ENCODE measurements at places on chromosomes 11 and 22. TPM values are rescaled to one million over a fixed set of nuclear protein-coding genes. Genes with fewer than 3 reads are reported as not detected.

DNA sequence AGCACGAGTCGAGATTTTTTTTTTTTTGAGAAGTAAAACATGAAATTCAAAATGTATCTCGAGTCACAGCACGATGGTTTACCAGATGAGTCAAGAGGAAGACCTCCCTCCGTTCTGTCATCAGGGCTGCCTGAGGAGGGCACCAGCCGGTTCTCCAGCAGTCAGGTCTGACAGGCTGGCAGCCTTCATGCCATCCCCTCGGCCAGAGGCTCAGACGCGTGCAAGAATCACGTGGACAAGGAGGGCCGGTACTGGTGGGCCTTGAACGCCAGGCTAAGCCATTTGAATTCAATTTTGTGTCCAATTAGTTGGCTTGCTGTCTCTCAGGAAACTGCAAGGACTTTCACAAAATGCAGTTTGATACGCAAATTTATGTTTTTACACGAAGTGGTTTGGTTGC is 1412.2 kb downstream of the BRD1 start:
- H3K27ac ChIP-seq: no peak overlapping the region
- peaks cover 15% of the 10 kb centered on the region for H3K27me3 ChIP-seq
- no peak overlapping the region for H3K4me3 ChIP-seq

GRCh38 chr22:37664249-37665101 is 6.0 kb downstream of the PDXP start:
- H3K4me3 ChIP-seq: no peak overlapping the region
- H3K36me3 ChIP-seq: no peaks in the 10 kb centered on the region
- H3K27ac ChIP-seq: peak overlapping the region; percentile 48

DNA sequence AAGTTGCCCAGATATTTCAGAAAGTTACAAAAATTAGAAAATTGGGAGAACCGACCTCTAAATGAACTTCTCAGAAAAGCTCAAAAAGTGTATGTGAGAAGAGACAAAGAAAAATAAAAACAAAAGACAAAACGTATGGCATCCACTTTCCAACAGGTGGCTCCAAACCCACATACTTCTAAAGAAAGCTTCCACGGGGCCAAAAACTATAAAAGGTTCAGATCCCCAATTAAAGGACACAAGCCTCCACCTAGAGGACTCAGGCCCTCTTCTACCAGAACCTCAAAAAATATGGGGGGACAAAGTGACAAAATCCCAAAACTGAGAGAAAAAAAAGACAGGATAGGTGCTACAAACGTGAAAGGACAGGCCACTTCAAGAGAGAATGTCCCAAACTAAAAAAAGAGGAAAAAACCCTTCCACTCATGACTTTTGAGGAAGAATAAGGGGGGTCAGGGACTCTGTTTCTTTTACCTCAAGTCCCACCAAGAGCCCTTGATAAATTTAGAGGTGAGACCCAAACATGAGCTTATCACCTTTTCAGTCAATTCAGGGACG is 8.8 kb downstream of the SCGB2A1 start:
- no peaks in the 10 kb centered on the region for H3K27me3 ChIP-seq
- no peak overlapping the region for H3K4me3 ChIP-seq
- no peaks in the 10 kb centered on the region for H3K4me1 ChIP-seq
- no peak overlapping the region for H3K27ac ChIP-seq
- DNase-seq: no peak

DNA sequence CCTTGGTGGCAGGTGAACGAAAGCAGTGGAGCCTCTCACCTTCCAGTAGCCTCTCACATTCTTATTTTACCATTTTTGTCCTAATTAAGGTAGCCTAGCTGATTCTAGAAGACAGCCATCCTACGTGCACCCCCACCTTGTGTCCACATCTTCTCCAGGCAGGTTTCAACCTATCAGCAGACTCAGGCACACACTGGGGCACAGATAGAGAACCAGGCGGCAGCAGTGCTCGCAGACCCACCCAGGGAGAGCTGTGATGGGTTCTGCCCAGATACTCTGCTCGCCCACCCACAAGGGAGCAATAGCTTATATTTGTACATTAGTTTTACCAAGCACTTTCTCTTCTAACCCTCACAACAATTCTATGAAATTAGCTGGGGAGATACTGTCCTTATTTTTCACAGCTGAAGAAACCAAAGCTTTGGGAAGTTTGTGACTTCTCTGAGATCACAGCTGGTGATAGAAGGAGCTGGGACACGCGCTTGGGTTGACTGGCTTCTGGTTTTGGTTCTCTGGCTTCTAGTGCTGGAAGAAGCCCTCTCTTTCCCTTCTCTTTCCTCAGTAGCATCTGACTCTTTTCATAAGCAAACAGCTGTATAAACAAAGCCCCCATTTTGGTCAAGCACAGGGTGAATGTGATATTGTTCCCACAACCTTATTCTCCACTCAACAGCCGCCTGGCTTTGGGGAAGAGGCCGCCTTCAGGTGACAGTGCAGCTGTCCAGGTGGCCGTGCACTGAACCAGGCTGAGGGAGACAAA is 36.9 kb downstream of the PPP2R1B start:
- H3K36me3 ChIP-seq: no peaks in the 10 kb centered on the region
- no peak overlapping the region for H3K4me3 ChIP-seq
- DNase-seq: no peak
- no peaks in the 10 kb centered on the region for H3K27me3 ChIP-seq

DNA sequence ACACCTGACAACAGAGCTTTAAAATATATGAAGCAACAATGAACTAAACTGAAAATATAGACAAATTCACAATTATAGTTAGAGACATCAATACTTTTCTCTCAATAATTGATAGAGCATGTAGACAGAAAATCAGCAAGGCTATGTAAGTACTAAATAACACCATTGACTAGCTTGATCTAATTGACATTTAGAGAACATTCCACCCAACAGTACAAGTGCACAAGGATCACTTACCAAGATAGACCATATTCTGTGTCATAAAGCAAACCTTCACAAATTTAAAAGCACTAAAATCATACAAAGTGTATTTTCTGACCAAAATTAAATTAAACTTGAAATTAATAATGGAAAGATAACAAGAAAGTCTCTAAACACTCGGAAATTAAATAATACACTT is 562.5 kb downstream of the INSC start:
- no peak overlapping the region for H3K4me3 ChIP-seq
- DNase-seq: no peak
- no peaks in the 10 kb centered on the region for H3K4me1 ChIP-seq
- H3K27me3 ChIP-seq: no peaks in the 10 kb centered on the region
- H3K27ac ChIP-seq: no peak overlapping the region

DNA sequence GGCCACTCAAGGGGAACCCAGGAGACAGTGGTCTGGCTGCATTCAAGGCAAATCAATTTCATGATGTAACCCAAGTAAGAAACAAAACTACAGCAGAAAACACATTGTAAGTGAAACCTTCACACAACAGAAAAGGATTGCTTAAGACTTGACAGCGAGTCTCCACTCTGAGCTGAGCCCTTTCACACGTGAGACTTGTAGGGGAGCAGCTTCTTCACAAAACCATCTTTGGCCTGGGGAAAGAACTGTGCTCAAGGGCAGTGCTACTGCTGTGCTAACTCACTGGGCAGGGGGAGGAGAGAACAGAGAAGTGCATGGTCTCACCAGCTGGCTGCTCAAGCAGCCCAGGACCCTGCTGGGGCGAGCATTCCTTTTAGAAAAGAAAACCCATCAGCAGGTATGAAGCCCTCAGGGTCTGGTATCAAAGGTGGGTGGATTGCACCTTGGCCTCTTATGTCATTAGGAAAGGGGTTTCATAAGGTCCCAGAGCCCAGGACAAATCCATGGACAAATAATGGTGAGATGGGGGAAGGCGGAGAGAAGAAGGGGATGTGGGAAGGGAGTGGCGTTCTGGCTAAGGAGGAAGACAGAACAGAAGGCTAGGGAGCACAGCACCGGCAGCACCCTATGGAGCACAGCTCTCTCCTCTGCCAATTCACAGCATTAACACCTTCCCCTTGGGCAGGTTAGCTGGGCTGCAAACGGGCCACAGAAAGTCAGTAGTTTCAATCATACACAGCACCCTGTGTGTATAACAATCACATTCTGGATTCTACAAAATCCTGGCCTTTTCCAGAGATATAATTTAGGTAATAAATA is 20.6 kb upstream of the RAPSN start:
- H3K27ac ChIP-seq: peak overlapping the region; percentile 68
- peaks cover 14% of the 10 kb centered on the region for H3K4me1 ChIP-seq
- H3K36me3 ChIP-seq: peaks cover 6% of the 10 kb centered on the region
- H3K4me3 ChIP-seq: no peak overlapping the region
- DNase-seq: no peak
- no peaks in the 10 kb centered on the region for H3K27me3 ChIP-seq

DNA sequence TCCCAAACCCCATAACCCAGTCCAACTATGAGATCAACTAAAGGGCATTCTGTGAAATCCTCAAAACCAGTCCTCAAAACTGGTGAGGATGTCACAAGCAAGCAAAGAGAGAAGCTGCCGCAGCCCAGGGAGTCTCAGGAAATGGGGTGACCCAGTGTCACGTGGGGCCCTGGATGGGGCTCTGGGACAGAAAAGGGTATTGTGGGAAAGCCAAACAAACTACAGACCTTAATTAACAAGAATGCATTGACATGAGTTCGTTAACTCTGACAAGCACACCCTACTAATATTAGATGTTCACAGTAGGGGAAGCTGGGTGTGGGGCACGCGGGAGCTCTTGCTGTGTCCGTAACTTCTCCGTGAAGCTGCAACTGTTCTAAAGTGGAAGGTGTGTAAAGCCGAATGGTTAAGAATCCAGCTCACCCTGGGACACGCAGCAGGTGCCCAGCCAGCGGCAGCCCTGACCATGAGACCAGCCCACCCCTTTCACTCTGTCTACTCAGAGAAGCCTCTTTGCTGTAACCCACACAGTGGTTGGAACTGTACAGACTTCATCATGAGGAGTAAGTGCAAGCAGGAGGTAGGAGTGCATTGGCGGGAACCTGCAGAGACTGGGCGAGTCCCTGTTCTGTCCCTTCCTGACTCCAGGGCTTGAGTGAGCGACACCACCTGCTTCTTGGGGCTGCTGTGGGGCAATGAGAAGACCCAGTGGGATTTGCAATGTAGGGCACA is 17.9 kb downstream of the LINC01488 start:
- peaks cover 10% of the 10 kb centered on the region for H3K4me1 ChIP-seq
- no peak overlapping the region for H3K27ac ChIP-seq
- no peaks in the 10 kb centered on the region for H3K36me3 ChIP-seq
- no peak overlapping the region for H3K4me3 ChIP-seq
- no peak for DNase-seq

DNA sequence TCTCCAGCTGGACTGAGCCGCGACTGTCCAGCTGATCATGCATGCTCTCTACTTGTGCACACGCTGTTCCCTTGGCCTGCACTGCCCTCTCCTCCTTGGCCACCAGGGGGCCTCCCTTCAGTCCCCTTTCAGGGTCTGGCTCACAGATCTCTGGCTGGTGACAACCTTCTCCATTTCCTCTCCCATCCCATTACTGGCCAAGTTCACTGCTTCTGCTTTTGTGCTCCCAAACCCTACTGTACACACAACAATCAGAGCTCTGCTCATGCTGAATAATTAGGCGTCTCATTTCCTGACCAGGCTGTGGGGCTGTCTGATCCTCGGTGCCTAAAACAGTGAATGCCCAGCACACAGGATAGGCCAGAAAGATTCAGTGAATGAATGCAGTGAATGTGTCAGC is 224.0 kb upstream of the NARS2 start:
- no peak for DNase-seq
- H3K27ac ChIP-seq: no peak overlapping the region
- H3K36me3 ChIP-seq: no peaks in the 10 kb centered on the region

GRCh38 chr22:35299217-35299672 is 449 bp upstream of the TOM1 start:
- H3K27me3 ChIP-seq: no peaks in the 10 kb centered on the region
- H3K4me3 ChIP-seq: peak overlapping the region; percentile 74
- no peaks in the 10 kb centered on the region for H3K36me3 ChIP-seq
- peak overlapping the region; percentile 99 for H3K27ac ChIP-seq
- no peaks in the 10 kb centered on the region for H3K4me1 ChIP-seq
- DNase-seq: peak; percentile 40

DNA sequence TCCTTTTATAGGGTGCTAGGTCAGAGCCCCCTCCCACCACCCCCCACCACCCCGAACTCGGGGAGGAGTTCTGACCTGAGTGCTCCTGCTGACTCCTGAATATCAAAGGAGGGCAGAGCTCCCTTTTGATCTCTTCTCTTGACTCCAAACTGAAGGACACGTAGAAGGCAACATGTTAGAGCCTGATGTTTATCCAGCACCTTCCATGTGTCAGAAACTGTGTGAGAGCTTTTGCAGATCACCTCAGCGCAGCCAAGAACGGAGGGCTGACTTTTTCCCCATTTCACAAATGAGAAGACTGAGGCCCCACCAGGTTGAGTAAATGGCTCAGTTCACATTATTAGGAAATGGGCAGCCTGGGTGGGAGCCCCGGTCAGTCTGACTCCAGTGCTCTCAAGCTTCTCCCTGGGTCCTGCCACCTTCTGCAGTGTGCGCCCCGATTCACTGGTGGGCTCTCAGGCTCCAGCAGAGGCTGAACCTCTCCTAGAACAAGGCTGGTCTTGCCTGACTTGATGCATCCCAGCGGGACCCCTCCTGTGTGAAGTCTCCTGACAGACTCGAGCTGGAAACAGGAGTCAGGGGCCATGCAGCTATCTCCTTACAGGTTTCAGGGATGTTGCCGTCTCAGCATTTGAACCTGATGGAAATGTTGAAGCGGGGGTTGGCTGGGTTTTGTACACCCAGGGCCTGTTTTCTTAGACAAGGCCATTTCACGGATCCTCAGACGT is 98.5 kb downstream of the TSPAN18 start:
- H3K4me1 ChIP-seq: no peaks in the 10 kb centered on the region
- no peaks in the 10 kb centered on the region for H3K27me3 ChIP-seq
- H3K36me3 ChIP-seq: no peaks in the 10 kb centered on the region
- no peak for DNase-seq
- no peak overlapping the region for H3K4me3 ChIP-seq

- H3K27me3 ChIP-seq: no peaks in the 10 kb centered on the region
- DNase-seq: peak; percentile 10
- no peaks in the 10 kb centered on the region for H3K36me3 ChIP-seq
- no peak overlapping the region for H3K27ac ChIP-seq
- H3K4me3 ChIP-seq: no peak overlapping the region
Measured at GRCh38 chr22:36765943-36766450, 9.9 kb downstream of the IFT27 start.

GRCh38 chr11:20715464-20715863 is 46.1 kb downstream of the NELL1 start:
- H3K4me3 ChIP-seq: no peak overlapping the region
- no peaks in the 10 kb centered on the region for H3K27me3 ChIP-seq
- DNase-seq: no peak
- no peaks in the 10 kb centered on the region for H3K36me3 ChIP-seq
- H3K4me1 ChIP-seq: no peaks in the 10 kb centered on the region

DNA sequence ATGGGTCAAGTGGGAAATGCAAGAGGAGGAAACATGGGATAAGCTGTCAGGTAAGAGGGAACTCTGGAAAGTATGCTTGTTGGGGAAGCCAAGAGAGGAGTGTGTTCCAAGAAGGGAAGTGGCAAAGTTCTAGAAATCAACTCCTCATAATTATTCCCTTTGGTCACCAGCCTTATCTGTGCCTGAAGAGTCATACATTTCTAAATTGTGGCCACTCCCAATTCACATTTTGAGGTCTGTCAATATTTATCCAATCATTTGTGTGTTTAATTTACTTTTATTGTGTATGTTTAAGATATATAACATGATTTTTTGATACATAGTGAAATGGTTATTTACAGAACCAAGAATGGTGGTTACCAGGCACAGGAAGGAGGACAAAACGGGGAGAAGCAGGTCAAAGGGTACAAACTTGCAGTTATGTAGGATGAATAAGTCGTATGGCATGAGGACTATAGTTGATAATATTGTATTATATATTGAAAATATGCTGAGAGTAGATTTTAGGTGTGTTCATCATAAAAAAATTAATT is 131.7 kb downstream of the GRIA4 start:
- no peaks in the 10 kb centered on the region for H3K36me3 ChIP-seq
- no peaks in the 10 kb centered on the region for H3K4me1 ChIP-seq
- no peak overlapping the region for H3K27ac ChIP-seq
- no peaks in the 10 kb centered on the region for H3K27me3 ChIP-seq
- no peak for DNase-seq

Gene MS4A7
- 39.0 TPM for total RNA-seq

Gene PGA5
- total RNA-seq: 1.6 TPM

Gene DDTL
- 1.3 TPM for total RNA-seq

Gene CELSR1
- 21.2 TPM for total RNA-seq

Data from breast epithelium (tissue), 4 donors.